ENCODE measurements at places on chromosomes 3 and 15. TPM values are rescaled to one million over a fixed set of nuclear protein-coding genes. Genes with fewer than 3 reads are reported as not detected.

- H3K27me3 ChIP-seq = no peaks in the 10 kb centered on the region
- DNase-seq = no peak
- no peak overlapping the region for H3K4me3 ChIP-seq
- no peaks in the 10 kb centered on the region for H3K36me3 ChIP-seq
These were observed 60.3 kb upstream of the TP63 start for GRCh38 chr3:189570916-189571315.

SELENOT gene
- total RNA-seq = 116 TPM

GRCh38 chr3:2098398-2099027, at the start of gene CNTN4:
Gene CNTN4 (plus strand): TSS chr3:2098866.
- peak within 1 kb of the TSS; percentile 53 for H3K4me3 ChIP-seq
- no peak within 1 kb of the TSS for H3K27ac ChIP-seq
- H3K36me3 ChIP-seq = no peaks in the 10 kb centered on the region

GRCh38 chr3:25037049-25037547, 391.0 kb upstream of the RARB start:
- H3K27ac ChIP-seq = no peak overlapping the region
- H3K36me3 ChIP-seq = no peaks in the 10 kb centered on the region
- no peak for DNase-seq

DNA sequence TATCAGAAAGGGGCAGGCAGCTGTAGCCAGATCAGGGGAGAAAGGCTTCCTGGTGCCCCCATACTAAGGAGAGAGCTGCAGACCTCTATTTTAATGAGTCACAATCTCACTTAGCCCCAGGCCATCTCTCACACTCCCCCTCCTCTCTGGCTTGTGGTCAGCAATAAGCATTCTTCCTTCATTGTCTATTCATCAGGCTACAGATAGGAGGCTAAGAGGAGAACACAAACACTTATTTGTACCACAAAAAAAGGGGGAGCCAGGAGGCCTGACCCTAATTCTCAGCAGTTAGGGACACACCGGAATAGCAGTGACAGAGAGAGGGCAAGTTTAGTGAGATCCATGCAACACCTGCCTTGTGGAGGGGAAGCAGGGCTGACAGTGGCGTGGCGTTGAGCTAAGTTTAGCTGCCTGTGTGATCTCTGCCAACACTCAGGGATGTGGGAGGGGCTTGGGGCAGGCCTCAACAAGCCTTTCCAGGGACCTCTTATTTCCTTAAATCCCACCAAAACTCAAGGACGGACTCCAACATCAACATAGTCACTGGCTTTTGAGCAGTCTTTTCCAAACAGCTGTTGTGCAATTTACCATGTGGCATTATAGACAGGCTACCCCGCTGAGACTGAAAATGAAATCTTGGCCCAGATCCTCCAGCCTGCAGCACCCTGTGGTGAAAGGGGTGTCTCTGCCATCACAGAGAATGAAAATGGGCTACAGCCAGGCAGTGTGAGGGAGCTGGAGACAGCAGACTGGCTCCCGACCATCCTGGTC, 191.9 kb upstream of the TSC22D2 start:
- no peaks in the 10 kb centered on the region for H3K27me3 ChIP-seq
- H3K4me3 ChIP-seq = no peak overlapping the region
- DNase-seq = no peak

RARRES1 gene
- 94.0 TPM for total RNA-seq

- H3K4me3 ChIP-seq = no peak overlapping the region
- H3K27me3 ChIP-seq = no peaks in the 10 kb centered on the region
- no peaks in the 10 kb centered on the region for H3K36me3 ChIP-seq
- no peak overlapping the region for H3K27ac ChIP-seq
These were observed 43.8 kb downstream of the HRH1 start for GRCh38 chr3:11198070-11198469.

DNA sequence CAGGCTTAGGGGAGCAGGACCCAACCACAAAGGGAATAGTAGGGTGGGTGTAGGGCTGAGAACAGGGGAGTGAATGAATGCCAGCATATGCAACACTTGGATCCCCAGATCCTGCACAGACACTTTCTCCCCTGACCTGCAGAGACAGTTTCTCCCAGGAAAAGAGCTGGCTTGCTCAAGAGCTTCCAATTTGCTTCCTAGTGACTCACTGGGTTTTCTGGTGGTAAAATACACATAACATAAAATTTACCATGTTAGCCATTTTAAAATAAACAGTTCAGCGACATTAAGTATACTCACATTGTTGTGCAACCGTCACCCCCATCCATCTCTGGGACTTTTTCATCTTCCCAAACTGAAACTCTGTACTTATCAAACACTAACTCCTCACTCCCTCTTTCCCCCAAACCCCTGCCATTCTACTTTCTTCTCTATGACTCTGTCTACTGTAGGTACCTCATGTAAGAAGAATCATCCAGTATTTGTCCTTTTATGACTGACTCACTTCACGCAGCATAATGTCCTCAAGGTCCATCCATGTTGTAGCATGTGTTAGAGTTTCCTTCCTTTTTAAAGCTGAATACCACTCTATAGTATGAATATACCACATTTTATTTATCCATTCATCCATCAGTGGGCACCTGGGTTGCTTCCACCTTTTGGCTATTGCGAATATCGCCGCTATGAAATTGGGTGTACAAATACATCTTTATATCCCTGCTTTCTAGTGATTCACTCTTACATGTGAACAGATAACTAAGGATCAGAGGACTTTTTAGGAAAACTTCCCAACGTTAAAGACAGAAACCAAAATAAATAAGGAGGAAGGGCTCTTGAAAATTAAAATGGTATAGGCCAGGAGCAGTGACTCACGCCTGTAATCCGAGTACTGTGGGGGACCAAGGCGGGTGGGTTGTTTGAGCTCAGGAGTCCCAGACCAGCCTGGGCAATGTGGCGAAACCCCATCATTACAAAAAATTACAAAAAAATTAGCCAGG, 95.6 kb upstream of the TJP1 start:
- DNase-seq = no peak
- no peak overlapping the region for H3K4me3 ChIP-seq
- H3K36me3 ChIP-seq = no peaks in the 10 kb centered on the region
- H3K4me1 ChIP-seq = no peaks in the 10 kb centered on the region
- H3K27me3 ChIP-seq = no peaks in the 10 kb centered on the region

DNAJA4 gene
- 31.1 TPM for total RNA-seq

IL17RE gene
- 8.5 TPM for total RNA-seq
